Endothelial cell (in vitro differentiated cells): ENCODE measurements at places on chromosomes 5 and 9. TPM values are rescaled to one million over a fixed set of nuclear protein-coding genes. Genes with fewer than 3 reads are reported as not detected.

DNA sequence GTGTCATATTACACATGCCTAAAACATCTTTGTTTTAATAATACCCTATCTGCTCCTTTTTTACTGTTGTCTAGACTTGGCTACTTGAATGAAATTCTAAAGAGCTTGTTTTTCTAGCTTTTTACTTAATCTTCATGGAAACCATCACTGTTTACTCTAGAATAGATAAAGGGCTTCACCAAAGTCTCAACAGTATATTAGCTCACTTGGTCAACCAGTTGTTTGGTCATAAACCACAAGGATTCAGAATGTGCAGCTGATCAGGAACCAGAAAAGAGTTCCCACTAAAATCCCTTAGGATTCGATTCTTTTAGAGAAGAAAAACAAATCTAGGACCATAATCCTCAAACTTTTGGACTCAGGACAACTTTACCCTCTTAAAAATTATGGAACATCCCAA, 38.0 kb downstream of the CDO1 start:
- no peak for DNase-seq

DNA sequence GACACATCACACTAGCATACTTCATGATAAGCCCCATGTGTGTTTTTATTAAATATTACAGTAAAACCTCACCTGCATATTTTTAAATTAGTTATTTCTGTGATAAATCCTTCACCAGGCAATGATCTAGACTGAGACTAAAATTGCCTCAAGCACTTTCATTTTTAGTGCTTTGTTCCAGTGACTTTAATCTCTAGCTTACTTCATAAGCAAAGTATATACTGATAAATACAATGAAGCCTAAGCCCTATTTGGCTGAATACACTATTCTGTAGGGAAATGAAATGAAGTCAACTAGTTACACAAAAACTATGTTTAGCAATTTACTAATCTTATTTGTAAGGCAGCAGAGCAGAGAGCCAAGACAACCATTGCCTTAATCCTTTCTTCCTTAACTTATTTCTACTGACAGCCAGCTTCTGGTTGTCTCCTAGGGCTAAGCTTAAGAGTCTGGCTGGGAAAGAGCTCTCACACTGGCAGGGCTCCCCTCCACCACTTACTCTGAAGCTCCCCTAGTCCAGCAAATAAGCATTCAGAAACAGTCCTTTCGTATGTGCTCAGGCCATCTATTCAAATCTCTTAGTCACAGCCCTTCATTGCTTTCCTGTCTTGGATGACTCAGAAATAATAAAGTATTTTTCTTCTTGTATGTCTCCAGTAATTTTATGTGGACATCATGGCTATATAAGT, 31.4 kb upstream of the MTAP start:
- DNase-seq: no peak

DNA sequence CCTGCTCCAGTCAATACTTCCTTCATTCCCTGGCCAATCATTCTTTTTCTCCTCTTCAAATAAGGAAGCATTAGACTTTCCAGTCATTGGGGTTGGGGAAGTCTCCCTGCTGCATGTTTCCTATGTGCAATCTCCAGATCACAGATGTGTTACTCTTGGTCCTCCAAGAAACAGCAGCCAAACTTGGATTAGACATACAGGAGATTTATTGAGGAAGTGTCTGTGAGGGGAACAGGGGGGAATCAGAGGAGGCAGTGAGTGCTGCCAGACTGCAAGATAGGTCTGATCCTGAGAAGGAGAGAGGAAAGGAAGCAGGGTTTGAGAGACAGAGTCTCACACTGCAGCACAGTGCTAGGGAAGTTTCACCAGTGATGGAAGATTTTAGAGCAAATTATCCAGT, 40.6 kb upstream of the SLIT3 start:
- DNase-seq: no peak

DNA sequence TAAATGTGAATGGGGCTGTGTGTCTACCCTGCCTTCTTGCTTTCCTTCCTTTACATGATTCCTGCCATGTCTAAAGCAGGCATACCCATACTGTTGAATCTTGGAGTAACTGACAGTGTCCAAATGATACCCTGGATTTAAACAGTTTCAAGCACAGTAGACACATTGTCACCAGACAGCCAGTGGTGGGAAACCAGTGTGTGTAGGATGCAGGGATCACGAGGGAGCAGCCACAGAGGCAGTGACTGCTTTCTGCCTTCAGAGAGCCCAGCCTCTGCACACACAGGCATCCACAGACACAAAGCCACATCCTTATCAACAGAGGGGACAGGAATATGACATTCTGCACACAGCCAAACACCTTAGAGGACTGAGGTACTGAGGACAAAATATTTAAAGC, 184.2 kb upstream of the TBCA start:
- no peak for DNase-seq

DNA sequence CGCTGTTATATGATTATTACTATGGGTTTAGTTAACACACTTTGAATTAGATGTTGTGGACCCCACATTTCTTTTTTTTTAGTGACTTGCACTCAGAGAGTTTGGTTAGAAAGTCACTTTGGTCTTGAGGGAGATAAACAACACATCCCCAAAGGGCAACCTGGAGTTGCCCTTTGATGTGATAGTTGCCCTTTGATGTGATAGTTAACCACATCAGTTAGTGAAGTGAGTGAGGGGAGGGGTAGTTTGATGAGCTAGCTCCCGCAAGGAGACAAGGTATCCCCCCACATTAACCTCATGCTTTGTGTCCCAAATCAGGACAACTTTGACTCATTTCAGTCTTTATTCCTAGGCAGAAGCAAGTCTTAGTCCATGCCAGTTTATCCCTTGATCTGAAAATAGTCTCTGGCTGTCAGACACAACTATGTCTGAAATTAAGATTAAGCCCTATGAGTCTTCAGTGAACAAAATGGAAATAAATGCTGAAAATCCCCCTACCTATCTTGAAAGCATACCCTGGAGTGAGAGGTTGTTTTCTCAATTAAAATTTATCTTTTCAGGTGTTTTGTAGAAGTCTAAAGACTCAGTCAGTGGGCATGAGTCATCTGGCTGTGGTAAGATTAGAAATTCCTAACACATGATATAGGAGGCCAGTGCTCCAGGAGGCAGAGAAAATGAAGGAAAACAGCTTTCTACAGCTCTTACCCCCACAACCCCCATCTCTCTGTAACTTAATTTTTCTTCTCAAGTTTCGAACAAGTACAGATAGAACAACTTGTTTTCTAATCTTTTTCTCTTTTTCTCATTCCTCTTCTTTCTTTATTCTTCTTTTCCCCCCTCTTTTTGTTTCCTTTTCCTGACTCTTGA, 208.9 kb upstream of the DMRTA1 start:
- no peak for DNase-seq

GRCh38 chr9:88219601-88220000, 81.3 kb upstream of the SPATA31C2 start:
- no peak for DNase-seq

DNA sequence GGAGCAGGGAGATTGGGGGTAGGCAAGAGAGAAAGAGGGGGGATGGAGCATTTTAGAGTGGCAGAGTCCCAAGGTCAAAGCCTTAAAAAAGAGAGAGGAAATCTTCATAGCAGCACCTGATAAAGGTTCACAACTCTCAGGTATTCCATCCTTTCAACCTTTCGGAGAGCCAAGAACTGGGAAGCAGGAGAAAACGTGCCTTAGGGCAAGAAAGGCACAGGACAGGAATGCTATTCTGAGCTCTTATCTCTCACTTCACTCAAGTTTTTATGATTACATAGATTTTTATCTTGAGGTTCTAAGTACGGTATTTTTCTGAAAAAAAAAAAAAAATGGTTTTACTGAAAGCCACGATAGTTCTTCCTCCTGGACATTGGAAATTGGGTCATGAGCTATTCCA, 34.5 kb upstream of the SMAD5 start:
- DNase-seq: no peak

The GABRA1 gene
- not detected for total RNA-seq

GRCh38 chr5:164052536-164053093, 547.2 kb downstream of the MAT2B start:
- no peak for DNase-seq

DNA sequence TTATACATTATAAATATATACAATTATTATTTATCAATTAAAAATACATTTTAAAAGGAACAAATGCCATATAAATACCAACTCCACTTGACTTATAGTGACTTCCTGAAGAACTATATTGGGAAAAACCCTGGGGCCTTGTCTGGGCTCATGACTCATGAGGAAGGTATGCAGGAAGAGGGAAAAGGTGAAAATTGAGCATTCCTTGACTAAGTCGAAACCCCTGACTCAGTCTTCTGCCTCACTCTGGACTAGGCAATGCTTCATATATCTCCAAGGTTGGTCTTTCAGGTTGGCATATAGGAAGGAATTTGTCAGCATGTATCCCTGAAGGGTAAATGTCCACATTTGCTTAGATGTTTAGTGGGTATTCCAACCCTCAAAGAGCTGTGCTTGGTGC, 78.5 kb downstream of the SH3TC2 start:
- DNase-seq: no peak

DNA sequence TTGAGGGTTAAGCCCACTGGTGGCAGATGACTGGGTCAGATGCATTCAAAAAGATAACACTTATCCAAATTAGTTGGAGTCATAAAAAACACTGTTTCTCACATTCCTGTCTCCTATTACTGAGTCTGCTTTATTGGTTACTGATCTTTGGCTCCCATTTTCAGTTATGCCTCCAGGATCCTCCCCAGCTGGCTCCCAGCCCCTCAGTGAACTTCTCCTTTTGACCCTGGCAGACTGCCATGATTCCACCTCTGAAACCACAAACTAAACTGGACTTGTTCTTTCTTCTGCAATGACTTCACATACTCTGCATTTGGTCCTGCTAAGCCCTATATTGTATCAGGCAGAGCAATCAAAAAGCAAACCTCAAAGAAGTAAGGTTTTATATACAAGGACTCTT, 860.8 kb upstream of the DMAC1 start:
- DNase-seq: no peak

GRCh38 chr5:168303393-168304025, 12.1 kb downstream of the WWC1 start:
- DNase-seq: no peak

GRCh38 chr9:132912131-132912530, 32.3 kb downstream of the TSC1 start:
- DNase-seq: no peak

The SARDH gene
- 5.0 TPM for total RNA-seq

The NXNL2 gene
- not detected for total RNA-seq

The LRRC19 gene
- total RNA-seq: not detected

The PDZD2 gene
- total RNA-seq: 71.1 TPM

DNA sequence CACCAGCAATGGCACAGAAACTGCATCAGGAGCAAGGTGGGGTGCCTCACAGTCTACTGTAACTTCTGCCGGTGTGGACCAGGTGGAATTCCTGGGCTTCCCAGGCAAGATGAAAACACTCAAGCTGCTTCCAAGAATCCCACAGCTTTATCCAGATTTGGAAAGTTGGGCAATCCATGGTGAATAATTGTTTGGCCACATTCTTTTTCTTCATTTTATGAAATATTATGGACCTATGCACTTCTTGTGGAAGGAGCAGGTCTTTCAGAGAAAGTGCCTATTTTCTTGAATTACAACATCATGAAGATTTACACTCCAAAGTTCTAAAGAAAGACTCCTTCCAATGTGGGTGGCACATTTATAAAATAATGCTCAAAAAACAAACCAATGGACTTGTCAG, 503.6 kb downstream of the SEMA5A start:
- no peak for DNase-seq

The FBP2 gene
- 0.28 TPM for total RNA-seq

The SLC46A2 gene
- not detected for total RNA-seq

The ADAMTS19 gene
- total RNA-seq: 6.9 TPM

The STC2 gene
- total RNA-seq: 3.6 TPM

The DYNC2I2 gene
- total RNA-seq: 35.4 TPM
